Colonic mucosa (tissue), 4 donors: ENCODE measurements at places on chromosomes 4 and X.

DNA sequence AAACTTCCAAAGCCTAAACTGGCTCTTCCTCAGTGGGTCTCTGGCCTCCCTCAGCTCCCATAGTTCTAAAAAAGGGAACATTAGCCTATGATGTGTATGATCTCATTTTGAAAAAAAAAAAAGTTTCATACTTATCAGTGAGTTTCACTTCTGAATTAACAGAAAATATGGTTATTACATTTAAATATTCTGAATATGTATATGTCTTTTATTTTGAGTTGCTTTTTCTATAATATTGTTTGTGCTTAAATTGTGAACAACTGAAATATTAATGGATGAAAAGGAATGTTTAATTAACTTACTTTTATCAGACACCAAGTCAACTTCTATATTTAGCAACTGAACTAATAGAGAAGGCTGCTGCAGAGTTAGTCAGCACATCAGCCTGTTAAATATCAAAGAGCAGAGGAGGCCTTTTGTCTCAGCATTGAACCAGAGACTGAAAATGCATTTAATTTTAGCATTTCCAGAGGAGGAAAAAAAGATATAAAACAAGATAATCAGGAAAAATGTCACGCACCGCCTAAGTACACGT is 20.4 kb upstream of the FHL1 start:
- DNase-seq: no peak

DNA sequence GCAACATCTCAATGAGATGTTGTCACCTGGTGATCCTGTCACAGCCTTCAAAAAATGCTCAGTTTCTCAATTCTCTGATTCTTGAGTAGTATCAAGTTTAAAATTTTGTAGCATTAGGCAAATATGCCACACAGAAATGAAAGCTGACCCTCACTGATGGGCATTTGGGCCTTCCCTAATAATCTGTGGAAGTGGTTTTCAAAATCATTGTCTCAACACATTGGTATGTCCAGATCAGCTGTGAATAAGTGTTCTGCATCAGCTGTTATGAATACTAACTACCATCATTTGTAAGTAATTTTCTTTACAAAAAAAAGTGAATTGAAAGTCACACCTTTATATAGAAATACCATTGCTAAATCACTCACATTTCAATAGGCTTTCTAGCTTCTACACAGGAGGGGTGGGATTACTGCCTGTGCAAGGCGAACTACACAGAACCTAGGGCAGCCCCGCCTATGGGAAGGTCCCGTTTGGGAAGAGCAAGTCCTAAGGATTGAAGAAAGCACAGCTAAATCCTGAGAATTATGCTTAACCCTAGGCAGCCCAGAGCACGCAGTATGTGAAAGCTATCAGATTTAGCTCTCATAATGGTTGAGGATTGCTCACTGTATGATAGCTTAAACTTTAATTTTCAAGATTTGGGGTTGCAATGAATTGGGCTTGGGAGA is 73.4 kb downstream of the GPC3 start:
- no peak for DNase-seq

- DNase-seq: no peak
Measured at GRCh38 chr4:115113506-115114106, at the start of gene NDST4. NDST4 (minus strand) TSS chr4:115113620; CDS start chr4:115077036, 36,584 bp downstream.

- DNase-seq: peak; percentile 9
Measured at GRCh38 chr4:16122308-16122711, 38.5 kb upstream of the PROM1 start.

DNA sequence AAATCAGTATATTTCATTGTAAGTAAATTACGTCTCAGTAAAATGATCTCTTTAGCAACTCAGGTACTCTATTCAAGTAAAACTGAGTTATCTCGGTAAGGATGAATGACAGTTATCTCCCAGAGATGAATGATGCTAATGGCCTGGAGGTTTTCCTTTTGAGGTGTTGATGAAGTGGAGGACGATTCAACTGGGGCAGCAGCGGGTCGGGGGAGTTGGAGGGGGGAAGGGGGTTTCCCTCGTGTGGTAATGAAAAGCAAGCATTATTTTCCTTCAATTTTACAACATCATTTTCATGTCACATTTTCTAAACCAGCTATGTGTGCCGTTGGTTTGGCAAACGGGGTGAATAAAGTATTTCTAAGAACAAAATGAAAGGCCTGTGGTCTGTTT is 92.4 kb upstream of the ATXN3L start:
- DNase-seq: no peak

- no peak for DNase-seq
Measured at GRCh38 chr4:92381616-92382015, 77.8 kb downstream of the GRID2 start.

DNA sequence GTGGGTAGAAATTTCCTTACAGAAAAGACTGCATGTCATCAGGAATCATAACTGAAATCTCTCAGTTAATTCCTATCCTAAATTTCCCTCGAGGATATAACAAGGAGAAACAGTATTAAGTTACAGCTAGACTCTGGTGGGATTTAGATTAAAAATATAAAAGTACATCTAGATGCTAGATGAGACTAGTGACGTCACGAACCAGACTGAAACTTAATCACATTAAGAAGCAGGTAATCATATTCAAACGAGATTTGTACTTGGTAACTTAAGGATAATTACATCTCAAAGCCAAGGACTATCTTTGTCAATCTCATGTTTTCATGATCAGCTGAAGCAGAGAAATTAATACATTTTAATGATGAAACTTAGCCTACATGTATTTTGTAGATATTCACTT is 130.6 kb downstream of the MTNR1A start:
- no peak for DNase-seq

DNA sequence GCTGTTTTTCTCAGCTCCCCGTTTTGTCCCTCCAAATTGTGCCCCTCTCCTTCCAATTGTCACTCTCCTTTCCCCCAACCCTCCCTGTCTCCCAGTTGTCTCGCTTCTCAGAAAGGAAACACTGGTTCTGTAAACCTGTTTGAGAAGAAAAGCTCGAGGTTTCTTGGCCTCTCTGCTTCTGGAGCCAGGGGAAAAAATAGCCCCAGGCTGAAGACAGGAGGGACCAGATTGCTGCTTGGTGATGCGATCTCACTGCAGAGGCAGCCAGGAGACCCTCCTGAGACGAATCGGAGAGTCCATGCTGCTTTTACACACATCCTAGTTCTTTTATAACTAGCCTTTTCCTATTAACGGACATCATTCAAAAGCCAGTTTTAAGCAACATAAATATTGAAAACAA is 21.2 kb downstream of the TRIML1 start:
- no peak for DNase-seq

DNA sequence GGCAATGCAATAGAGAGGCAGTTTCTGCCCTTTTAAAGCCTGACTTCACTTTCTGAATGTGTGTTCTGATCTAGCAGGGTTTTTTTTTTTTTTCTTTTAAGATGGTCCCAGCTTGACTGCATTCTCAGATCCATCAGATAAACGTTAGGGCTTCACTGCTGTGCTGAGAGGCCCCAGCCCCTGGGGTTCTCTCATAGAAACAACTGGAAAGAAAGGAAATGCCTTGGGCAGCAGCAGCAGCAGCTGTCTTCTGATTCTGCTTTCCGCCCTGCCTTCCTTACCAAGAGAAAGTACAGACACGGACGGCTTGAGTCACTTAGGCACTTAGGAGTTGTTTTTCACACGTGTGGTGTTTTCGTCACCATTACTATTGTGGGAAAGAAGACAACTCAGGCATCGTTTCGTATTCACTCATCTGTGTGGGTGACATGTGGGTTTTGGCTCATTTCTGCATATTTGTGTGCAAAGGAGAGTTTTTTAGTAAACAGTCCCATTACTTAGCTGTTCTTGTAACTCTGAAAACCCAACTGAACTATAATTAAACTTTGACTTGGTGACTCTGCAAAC is 172.0 kb downstream of the PTTG2 start:
- peak; percentile 61 for DNase-seq

- no peak for DNase-seq
Measured at GRCh38 chr4:137678796-137679195, 146.5 kb upstream of the PCDH18 start.

DNA sequence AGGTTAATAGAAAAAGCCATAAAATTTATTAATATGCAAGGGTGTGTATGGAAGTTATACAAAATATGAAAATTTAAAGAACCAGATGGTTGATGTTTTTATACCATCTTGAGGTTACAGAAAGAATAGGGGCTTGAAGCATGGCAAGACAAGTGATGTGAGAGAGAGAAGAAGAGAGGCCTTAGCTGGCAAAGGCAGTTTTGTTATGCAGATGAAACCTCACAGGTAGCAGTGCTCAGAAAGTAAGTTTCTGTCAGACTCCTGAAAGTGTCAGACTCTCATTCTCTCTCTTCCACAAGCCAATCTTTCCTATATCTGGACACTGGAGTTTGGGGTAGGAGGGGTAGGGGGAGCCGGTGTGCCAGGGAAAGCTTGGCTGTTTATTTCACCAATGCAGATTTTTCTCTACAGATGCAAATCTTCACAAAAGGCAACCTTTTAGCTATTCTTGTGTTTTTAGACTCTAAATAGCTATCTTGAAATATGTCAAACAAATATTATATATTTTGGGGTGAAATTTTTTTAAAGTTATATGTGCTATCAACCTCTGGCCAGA is 124.5 kb downstream of the CFAP299 start:
- DNase-seq: no peak

DNA sequence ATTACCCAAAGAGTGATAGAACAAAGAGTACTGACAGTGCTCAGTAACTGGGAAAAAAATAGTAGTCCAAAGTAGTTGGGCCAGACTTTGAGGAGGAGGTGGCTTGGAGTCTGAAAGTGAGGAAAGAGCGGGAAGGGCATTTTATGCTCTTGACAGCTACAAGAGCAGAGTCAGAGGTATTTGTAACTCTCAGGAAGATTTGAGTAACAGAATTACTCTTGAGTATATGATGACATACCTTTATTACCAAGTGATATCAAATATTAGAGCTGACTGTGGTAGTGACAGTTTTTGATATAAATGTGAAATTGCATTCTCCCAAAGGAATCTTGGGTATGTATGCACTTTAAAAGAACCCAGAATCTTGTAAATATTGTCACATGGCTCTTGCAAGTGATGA is 2.2 kb downstream of the SLAIN2 start:
- no peak for DNase-seq

- no peak for DNase-seq
Measured at GRCh38 chr4:85836588-85837438, 361.9 kb downstream of the ARHGAP24 start.

DNA sequence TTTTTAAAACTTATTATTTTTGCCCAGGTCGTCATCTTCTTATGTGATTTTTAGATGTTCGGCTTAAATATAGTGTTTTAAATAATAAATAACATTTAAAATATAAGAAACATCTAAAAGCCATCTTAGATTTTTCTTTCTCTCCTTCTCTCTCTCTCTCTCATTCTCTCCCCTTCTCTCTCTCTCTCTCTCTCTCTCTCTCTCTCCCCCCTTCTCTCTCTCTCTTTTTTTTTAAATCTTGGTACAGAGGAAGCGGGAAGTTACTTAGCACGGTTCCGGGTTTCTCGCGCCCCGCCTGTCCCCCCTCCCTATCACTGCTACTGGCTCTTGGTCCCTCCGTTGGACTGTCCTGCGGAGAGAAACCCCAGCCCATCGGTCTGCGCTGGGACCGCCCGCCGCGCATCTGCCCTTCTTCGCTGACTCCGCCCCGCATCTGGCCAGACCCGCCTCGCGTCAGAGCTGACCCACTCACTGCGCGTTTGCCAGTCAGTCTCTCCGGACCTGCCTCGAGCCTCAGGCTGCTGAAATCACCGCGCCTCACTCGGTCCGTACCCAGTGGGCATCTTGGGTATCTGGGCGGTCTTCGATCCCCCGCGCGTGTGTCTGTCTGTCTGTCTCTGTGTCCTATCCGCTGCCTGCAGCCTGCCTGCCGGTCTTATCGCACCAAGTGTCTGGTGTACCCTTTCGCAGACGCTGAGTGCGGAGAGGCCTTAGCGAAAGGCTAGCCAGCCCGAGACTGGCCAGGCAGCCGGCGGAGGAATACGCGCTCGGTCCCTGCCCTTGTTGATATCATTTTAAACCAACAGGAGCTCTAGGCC is at the start of gene PABPC5:
Gene PABPC5, plus strand, starts transcription at position 489 of the 818 bp plus-strand sequence. CDS start 739 bp downstream, outside the sequence.
- DNase-seq: peak; percentile 31

GRCh38 chr4:10758906-10759305 is 74.3 kb upstream of the CLNK start:
- no peak for DNase-seq

- no peak for DNase-seq
Measured at GRCh38 chr4:154560824-154561231, 2.0 kb upstream of the FGB start.

DNA sequence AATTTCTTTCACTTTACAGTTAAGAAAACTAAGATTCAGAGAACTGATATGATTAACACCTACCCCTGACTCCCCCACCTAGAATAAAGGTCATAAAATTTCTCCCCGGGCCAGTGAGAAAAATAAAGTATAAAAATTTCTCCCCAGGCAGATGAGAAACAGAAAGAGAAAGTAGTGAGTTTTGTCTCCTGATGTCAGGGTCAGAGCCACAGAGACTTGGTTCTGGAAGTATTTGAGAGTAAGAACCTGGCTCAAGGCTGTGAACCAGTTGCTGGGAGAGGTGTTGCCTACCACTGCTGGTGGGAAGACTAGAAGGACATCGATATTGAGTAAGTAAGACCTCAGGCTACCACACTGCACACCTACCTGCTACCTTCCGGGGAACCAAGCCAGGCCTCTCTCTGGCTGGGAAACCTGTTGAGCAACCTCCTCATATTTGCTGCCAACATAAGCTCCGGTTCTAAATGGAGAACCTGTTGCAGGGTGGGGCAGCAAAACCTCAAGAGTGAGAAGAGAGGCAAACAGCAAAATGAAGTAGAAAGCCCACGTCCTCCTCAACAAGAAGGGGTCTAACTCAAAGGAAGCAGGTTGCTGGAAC is 104.2 kb upstream of the PUDP start:
- DNase-seq: peak; percentile 61

DNA sequence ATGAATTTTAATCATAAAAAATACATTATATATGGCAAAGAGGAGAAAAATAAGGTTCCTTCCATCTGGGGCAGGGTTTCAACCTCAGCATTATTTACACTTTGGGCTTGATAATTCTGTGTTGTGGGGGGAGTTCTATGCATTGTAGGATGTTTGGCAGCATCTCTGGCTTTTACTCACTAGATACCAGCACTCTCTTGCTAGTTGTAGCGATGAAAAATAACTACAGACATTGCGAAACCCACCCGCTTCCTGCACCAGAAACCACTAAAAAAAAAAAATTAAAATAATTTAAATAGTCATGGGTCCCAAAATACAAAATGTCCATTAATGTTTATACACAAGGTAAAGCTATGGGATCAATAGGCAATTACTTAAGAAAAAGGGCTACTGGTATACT is 52.7 kb downstream of the PPP3CA start:
- no peak for DNase-seq

GRCh38 chrX:119488749-119489148 is 20.5 kb downstream of the SLC25A5 start:
- peak; percentile 78 for DNase-seq
